Naive B cell (primary cell): ENCODE measurements at places on chromosomes 2 and 18. TPM values are rescaled to one million over a fixed set of nuclear protein-coding genes. Genes with fewer than 3 reads are reported as not detected.

Gene CFAP65
- not detected for polyA plus RNA-seq

Gene SLC4A3
- not detected for polyA plus RNA-seq

Gene FAP
- polyA plus RNA-seq: not detected

Gene KHK
- polyA plus RNA-seq: 5.5 TPM

Gene SELENOI
- polyA plus RNA-seq: 7.4 TPM

Gene ZAP70
- 1.6 TPM for polyA plus RNA-seq

Gene HEATR5B
- polyA plus RNA-seq: 10.6 TPM

Gene TRIM43
- polyA plus RNA-seq: not detected

Gene ERFE
- not detected for polyA plus RNA-seq

Gene CPO
- not detected for polyA plus RNA-seq

Gene EGR4
- polyA plus RNA-seq: not detected

Gene IL18R1
- polyA plus RNA-seq: 0.22 TPM

Gene PID1
- polyA plus RNA-seq: 0.42 TPM

Gene ACADL
- polyA plus RNA-seq: not detected

Gene KCNF1
- polyA plus RNA-seq: not detected

Gene TUBA3E
- polyA plus RNA-seq: not detected

Gene CRIM1
- polyA plus RNA-seq: 4.4 TPM

Gene SP140L
- polyA plus RNA-seq: 54.7 TPM

Gene ALPG
- not detected for polyA plus RNA-seq

Gene ZEB2
- 62.2 TPM for polyA plus RNA-seq

Gene HOXD10
- polyA plus RNA-seq: not detected
